Right atrium auricular region (tissue), 2 donors: ENCODE measurements at places on chromosomes 13 and 19. TPM values are rescaled to one million over a fixed set of nuclear protein-coding genes. Genes with fewer than 3 reads are reported as not detected.

GRCh38 chr13:34901572-34901971, 40.5 kb upstream of the NBEA start:
- no peak for DNase-seq

Gene MBD3L3
- total RNA-seq: not detected

Gene IL4I1
- not detected for total RNA-seq

- DNase-seq: no peak
Observed at GRCh38 chr13:110371550-110372465, 64.7 kb downstream of the COL4A2 start.

- no peak for DNase-seq
Observed at GRCh38 chr19:24073807-24074206, 13.2 kb upstream of the ZNF254 start.

GRCh38 chr13:105465251-105465650, 1070.2 kb downstream of the EFNB2 start:
- DNase-seq: no peak

- DNase-seq: peak; percentile 66
Observed at GRCh38 chr19:58519087-58519354, 589 bp downstream of the ZBTB45 start.

DNA sequence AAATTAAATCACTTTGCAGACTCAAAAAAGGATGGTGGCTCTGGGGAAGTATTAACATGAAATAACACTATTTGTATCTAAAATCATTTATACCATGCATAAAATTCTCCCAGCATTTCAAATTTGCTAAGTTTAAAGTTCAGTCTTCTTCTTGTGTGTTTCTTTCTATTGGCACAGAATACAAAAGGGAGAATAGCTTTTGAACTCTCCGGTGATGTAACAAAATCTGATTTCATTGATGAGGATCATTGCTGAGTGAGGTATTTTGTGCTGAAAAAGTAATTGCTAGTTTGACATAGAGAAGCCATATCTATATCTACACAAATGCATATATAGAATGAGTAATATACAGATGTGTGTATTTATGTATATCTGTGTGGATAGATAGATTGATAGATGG, 174.8 kb downstream of the LACC1 start:
- DNase-seq: no peak

Gene TLE2
- total RNA-seq: 101 TPM

Gene DAND5
- total RNA-seq: 2.9 TPM

Gene TEKTIP1
- total RNA-seq: not detected

DNA sequence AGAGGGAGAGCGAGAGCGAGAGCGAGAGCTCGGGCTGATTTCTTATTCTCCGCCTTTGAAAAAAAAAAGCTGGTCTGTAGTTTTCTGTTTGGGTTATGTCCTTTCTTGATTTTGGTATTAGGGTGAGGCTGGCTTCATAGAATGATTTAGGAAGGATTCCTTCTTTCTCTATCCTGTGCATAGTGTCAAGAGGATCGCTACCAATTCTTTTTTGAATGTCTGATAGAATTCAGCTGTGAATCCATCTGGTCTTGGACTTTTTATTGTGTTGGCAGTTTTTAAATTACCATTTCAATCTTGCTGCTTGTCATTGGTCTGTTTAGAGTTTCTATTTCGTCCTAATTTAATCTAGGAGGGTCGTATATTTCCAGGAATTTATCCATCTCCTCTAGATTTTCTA, 1414.6 kb upstream of the MIR17HG start:
- DNase-seq: no peak

DNA sequence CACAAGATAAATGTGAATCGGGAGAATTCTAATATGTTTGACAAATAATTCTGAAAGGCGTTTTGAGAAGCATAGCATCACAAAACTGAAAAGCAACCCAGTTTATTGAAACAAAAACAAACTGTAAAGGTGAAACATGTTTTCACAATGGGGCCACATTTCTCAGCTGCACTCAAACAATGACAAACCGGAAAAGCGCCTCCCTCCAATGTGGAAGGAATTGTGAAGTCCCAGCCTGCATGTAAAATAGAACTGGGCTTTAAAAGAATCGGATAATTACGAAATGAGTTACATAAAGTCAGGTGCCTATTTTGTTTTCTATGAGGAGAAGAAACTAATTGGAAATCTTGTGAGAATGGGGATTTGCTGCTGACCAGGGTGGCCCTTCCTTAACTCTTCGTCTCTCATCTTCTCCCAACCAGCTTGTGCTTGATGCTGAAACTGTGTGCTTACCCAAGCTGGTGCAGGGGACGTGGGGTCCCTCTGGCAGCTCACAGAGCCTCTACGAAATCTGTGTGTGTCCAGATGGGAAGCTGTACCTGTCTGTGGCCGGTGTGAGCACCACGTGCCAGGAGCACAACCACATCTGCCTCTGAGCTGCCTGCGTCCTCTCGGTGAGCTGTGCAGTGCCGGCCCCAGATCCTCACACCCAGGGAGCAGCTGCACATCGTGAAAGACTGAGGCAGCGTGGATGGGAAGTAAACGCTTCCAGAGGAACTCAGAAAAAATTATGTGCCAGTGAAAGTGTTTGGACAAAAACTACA, 109.4 kb downstream of the SACS start:
- DNase-seq: no peak

Gene SLC7A9
- not detected for total RNA-seq

Gene ZNF560
- not detected for total RNA-seq

Gene DLL3
- total RNA-seq: not detected

DNA sequence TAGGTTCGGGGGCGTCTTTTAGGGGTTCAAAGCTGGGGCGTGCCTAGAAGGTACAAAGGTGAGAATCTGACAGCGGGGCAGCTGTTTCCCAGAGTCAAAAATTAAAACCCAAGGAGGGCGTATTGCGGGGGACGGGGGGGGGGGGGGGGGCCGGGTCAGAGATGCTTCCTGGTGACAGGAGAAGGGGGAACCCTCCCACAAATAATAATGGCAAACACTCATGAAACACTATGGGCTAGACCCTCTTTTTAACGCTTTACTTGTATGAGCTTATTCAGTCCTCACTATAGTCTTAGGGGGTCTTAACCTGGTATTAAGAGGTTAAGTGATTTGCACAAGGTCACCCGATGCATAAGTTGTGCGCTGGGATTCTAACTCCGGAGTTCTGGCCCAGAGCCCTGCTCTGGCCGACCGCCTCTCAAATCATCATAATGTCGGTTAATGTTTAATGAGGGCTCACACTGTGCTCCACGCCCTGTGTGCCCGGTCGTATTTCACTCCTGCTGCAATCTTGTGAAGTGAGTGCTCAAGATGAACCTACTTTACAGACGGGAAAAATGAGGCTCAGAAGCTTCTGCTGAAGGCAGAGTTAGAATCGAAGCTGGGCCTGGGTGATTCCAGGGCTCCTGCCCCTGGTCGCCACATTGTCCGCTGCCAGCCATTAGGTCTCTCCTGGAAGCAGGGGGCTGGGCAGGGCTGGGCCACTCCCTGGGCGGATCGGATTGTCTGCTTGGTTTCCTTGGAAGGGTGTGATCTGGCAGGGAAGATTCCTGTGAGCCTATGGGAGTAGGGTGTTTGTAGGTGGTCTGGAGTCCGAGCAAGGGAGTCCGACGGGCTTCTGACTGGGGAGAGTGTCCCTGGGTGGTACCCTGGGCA, 964 bp downstream of the PAK4 start:
- no peak for DNase-seq

GRCh38 chr13:81326913-81327312, 986.0 kb upstream of the SPRY2 start:
- no peak for DNase-seq

DNA sequence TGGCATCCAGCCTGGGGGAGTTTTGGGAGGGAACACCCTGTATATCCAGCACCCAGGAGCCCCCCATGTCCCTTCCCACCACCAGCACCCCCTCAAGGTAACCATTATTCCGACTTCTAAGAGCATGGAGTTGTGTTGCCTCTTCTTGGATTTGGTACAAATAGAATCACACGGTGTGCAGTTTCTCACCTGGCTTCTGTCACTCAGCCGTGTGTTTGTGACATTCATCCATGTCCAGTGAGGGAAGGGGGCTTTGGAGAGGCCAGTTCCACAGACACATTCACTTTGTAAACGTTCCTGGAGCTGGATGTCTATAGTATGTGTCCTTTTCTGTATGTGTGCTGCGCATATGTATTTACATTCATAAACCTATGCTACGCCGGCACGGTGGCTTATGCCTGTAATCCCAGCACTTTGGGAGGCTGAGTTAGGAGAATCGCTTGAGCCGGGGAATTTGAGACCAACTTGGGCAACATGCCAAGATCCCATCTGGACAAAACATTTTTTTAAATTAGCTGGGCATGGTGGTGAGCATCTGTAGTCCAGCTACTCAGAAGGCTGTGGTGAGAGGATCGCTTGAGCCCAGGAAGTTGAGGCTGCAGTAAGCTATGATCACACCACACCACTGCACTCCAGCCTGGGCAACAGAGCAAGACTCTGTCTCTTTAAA, 36.6 kb downstream of the MYH14 start:
- DNase-seq: no peak

DNA sequence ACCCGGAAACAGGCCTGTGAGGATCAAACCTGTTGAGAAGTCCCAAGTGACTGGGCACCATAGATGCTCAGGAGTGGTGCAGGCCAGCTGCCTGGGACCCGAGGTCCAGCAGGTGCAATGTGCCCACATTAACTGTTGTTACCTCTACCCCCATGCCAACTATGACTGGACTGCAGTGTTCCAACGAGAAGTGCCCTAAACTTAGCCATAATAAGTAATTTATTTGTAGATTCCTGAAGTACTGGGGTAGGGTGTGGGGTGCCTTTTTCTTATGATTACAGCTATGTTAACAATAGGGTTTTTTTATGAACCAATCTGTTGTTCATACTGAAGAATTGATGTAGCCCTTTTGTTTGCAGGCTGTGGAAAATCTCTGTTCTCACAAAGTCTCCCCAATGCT, 9.2 kb downstream of the CUL4A start:
- DNase-seq: no peak

- DNase-seq: no peak
Observed at GRCh38 chr13:31722673-31723072, 16.7 kb upstream of the RXFP2 start.

DNA sequence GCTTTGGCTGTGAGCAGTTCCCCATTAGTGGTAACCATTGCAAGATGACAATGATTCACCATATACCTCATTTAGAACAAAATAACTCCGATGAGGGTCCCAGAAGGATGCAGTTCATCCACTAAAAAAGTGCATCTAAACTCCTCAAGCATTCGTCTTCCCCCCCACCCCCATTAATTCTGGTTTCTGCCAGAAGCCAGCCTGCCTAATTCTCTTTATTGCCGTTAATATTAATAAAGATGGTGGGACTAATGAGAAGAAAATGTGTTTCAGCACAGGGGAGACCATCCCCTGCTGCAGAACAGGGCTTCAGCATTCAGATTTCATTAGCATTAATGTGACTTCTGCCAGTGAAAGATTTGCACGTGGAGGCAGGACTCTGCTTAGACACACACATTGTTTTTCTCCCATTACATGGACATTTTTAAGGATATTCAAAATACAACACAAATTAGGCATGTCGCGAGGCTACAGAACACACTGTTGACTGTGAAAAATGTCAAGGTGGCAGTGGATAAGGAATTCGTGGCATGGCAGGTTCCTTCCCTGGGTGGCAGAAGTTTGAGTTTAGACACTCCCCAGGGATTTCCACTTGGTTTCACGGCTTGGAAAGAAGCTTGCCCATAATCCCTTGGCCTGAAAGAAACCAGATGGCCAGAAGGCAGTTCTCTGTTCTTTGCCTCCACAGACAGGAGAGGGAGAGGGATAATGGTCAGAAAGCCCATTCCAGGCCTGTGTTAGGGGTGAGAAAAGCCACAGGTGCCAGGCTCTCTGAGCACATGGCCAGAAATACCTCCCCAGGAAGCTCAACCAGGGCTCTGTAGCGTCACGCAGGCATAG, 236.5 kb downstream of the FOXO1 start:
- DNase-seq: no peak

DNA sequence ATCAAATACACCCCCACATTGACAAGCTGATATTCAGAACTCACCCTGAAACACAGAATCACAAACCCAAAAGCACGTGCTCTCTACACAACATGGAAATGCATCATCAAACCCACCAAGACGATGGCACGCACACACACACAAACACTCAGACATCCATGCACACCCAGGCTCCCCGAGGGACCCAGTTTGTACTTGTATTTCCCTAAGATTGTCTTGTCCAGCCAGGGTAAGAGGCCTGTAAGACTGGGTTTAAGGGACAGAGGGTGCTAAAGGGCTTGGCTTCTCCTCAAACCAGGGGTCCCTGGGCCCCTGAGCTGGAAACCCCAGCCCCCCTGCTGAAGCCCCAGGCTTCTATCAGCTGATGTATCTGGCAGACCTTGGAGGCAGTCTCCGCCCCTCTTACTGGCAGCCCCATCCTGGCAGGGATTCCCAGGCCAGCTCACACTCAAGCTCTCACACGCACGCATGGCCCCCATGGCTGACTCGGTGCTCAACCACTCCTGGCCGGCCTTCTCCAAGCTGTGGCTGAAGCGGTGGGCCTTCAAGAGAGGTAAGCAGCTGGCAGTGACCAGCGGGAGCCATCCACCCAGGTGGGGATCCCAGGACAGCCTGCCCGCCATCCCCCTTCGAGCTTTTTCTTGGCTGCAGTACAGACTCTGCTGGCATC, 6.5 kb downstream of the ARHGEF18 start:
- no peak for DNase-seq

GRCh38 chr19:39832341-39833083, 1.4 kb downstream of the DYRK1B start:
- no peak for DNase-seq

DNA sequence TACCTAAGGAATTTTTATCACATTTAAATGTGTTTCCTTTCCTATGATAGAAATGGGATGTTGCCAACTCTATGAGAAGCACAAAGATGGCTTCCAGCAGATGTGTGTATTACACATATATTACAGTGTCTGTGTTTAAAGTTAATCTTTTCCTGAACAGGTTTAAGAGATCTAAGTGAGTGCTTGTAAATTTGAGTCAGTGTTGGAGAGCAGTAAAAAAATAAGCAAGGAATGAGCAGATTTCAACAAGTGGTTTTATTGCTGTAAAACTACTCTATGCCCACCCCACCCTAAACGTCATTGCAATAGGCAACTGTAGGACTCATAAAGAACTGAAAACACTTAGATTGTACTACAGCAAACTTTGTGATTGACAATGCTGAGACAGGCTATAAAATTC, 248.7 kb downstream of the KLF5 start:
- no peak for DNase-seq

GRCh38 chr19:21130097-21130775, 11.6 kb upstream of the ZNF431 start:
- no peak for DNase-seq

Gene ZNF90
- total RNA-seq: 1.2 TPM

Gene TEX26
- not detected for total RNA-seq

Gene AXL
- total RNA-seq: 81.4 TPM

Gene GNG7
- total RNA-seq: 22.8 TPM

Gene OR7A5
- not detected for total RNA-seq

DNA sequence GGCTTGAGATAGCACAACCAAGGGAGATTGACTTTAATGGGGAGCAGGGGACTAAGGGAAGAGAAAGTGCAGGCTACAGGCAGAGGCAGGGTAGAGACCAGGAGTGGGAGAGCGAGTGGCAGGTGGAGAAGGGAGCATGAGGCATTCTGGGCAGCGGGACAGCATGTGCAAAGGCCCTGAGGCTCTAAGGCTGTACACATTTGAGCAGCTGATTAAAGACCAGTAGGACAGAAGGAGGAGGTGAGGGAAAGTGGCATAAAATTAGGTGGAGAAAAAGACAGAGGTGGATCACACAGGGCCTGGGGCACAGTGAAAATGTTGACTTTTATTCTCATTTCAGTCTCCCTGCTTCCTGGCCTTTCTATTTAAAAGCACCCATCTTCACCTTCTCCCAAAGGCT, 74.4 kb downstream of the ALOX5AP start:
- DNase-seq: no peak

GRCh38 chr19:29805031-29805965, 6.5 kb upstream of the CCNE1 start:
- no peak for DNase-seq
